ENCODE measurements at places on chromosomes 12 and 14.

- DNase-seq, result no peak
Measured at GRCh38 chr12:28268608-28269229, 78.5 kb downstream of the CCDC91 start.

- DNase-seq, result no peak
Measured at GRCh38 chr14:31189346-31190218, 18.0 kb downstream of the HECTD1 start.

GRCh38 chr14:38735005-38735404 lies 368.0 kb downstream of the SEC23A start:
- DNase-seq, result no peak

GRCh38 chr12:105225505-105226015 lies 10.4 kb downstream of the APPL2 start:
- no peak for DNase-seq

DNA sequence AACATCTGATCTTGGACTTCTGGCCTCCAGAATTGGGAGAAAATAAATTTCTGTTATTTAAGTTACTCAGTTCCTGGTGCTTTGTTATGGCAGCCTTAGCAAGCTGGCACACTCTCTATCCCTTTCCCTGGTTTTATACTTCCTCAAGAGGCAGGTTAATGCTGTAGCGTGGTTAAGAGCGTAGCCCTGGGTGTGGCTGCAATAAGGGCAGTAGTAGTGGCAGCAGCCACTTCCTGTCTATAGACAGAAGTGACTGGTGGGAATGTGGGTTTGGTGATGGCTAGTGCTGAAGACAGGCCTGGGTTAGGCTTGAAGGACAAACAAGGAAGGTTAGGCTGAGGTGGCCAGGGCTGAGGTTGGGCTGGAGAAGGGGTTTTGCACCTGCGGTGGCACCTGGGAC lies 3.6 kb upstream of the LGALS3 start:
- DNase-seq, result no peak

DNA sequence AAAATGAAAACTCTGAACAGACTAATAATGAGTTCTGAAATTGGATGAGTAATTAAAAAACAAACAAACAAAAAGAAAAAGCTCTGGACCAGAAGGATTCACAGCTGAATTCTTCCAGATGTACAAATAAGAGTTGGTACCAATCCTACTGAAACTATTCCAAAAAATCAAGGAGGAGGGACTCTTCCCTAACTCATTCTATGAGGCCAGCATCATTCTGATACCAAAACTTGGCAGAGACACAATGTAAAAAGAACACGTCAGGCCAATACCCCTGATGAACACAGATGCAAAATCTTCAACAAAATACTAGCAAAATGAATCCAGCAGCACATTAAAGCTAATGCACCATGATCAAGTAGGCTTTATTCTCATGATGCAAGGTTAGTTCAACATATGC lies 183.9 kb upstream of the CNOT2 start:
- no peak for DNase-seq

DNA sequence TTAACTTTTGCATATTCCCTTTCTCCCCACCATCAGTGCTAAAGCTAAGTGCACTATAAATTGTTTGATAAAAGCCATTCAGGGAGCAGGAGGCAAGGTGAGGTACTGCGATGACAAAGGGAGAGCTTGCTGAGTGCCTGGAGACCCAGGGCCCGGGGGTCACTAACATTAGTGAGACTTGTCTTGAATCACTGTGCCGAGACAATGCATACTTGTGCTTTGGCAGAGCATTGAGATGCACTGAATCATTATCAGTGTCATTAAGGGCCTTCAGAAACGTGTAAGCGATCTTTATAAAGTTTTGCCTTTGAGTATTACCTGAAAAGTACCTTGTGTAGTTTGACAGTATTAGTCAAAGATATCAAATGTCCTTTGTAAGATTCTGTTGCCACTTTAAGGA lies 447.5 kb downstream of the PCNX1 start:
- DNase-seq, result no peak

- no peak for DNase-seq
Measured at GRCh38 chr12:102573237-102573636, 92.9 kb upstream of the IGF1 start.

DNA sequence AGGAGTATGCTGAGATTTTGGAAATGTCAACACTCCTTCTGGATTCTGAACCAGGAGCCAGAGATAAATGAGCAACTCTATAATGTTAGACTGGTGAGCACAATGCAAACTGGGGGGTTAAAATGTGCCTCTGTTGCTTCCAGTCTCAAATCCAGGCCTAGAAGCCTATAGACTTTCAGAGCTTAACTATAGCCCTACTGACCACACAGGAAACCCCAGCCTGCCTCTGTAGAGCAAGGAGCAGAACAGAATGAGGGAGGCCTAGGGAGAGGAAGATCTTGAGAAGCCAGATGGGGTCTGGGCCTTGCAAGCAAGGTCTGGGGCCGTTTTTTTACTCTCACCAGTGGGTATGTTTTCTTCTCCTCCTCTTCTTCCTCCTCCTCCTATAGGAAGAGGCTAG lies 225.4 kb upstream of the KITLG start:
- no peak for DNase-seq

DNA sequence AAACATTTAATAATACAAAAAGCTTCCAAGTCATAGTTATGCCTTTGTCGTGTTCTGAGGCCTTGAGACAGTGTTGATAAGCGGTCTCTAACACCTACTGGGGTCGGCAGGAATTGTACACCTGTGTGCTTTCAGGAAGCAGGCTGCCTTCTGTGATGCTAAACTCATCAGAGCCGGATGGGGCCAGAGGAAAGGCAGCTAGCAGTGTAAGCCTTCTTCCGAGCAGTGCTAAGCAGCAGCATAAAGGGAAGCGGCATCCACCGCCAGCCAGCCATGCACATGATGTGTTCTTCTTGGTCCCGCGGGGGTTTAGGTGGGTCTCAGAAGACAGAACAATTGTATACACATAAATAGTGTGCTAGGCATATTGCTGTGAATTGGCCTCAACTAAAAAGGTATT lies 159.3 kb downstream of the SLC15A4 start:
- no peak for DNase-seq

- no peak for DNase-seq
Measured at GRCh38 chr14:52987042-52987441, 36.2 kb upstream of the FERMT2 start.

DNA sequence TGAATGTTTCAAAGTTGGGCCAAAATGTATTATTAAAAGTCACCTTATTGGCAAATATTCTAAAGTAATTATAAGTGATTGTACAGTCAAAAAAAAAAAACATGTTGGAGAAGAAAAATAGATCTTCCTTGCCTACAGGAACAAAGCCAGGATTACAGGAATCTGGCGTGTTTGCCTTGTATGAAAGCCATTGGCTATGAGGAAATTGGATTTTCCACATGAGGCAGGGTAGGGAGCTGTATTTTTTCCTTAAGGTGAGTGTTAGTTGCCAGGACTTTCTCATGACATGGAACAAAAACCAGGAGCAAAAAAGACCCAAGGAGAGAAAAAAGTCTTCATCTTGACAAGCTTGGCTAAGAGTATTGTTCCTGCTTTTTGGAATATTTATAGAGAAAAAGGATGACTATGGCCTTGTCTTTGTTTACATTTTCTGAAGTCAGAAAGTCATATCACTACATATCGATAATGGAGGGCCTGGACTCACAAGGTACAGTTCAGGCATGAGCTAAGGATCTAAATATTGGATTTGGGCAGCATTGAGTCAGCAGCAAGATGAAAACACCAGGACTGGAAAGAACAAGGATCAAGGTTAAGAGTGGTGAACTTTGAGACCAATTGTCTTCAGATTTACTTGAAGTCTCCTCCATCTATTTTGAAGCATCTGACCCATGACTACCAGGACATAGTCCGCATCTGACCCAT lies 68.4 kb upstream of the FLRT2 start:
- DNase-seq, result no peak

DNA sequence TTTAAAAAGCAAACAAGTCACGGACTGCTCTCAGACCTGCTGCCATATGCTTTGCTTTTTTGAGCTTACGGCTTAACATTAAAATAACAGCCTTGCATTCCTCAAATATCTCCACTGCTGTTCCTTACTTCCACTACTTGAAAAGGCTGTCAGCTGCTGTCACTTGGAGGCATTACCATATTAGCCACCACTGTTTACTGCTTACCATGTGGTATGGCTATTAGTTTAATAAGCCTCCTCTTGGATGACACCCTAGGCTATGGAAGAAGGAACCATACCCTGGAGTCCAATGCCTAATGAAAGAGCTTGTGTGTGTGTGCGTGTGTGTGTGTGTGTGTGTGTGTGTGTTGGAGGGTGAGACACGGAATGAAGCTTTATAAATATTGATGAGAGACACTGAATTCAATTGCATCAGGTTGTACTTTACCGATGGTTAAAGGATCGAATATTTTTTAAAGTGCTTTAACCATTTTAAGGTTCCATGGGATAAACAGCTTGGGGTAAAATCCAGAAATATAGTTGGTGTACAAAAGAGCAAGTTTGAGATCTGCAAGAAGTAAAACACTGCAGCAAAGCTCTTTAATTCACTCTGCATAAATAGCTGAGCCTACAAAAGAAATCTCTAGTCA lies 174.5 kb downstream of the TTC7B start:
- no peak for DNase-seq

DNA sequence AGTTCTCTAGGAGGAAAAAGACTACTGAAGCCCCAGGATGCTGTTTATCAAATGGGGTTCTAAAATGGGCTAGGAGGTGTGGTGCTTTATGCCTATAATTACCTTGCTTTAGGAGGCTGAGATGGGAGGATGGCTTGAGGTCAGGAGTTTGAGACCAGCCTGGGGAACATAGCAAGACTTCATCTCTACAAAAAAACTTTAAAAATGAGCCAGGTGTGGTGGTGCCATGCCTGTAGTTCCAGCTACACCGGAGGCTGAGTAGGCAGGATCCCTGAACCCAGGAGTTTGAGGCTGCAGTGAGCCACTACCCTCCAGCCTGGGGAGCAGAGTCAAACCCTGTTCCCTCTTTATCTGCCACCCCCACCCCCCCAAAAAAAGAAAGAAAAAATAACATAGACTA lies 23.3 kb upstream of the SLC2A3 start:
- DNase-seq, result no peak
